ENCODE measurements at places on chromosomes 4 and X.

GRCh38 chr4:140739971-140740370 is 16.2 kb downstream of the TBC1D9 start:
- no peak for DNase-seq

DNA sequence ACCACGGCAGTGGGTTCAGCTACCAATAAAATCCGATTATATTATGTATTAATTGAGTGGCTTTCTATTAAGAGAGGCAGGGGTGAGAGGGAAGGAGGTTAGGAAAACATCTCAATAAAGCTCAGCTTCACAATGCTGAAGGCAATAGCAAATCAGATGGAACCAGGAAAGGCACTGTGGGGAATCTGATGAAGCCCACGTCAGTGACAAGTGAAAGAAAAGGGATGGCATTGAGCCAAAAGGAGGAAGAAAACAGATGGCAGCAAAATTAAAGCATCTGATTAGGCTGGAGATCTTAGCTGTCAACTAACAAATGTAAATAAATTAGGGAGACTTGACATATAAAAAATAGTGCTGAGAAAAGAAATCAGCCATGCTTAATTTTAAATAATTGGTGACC is 180.9 kb downstream of the RASL11B start:
- no peak for DNase-seq

DNA sequence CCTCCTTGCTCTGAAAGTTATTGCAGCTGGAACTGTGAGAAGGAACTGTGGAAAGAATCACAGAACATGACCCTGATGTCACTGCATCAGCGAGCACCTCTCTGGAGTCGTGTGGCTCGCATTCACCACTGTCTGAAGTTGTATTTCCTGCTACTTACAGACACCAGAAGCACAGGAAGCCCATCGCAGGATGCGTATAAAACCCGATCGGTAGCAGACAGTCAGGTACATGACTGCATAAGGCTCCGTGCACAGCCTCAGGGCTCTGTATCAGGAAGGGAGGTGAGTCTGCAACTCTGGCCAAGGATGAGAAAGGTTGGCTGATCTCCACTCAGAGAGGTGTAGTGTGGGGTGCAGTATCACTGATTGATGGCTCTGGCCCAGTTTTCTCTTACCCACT is 134.4 kb downstream of the EVC2 start:
- DNase-seq = no peak

GRCh38 chr4:108758498-108758897 is 4.4 kb downstream of the ETNPPL start:
- no peak for DNase-seq

DNA sequence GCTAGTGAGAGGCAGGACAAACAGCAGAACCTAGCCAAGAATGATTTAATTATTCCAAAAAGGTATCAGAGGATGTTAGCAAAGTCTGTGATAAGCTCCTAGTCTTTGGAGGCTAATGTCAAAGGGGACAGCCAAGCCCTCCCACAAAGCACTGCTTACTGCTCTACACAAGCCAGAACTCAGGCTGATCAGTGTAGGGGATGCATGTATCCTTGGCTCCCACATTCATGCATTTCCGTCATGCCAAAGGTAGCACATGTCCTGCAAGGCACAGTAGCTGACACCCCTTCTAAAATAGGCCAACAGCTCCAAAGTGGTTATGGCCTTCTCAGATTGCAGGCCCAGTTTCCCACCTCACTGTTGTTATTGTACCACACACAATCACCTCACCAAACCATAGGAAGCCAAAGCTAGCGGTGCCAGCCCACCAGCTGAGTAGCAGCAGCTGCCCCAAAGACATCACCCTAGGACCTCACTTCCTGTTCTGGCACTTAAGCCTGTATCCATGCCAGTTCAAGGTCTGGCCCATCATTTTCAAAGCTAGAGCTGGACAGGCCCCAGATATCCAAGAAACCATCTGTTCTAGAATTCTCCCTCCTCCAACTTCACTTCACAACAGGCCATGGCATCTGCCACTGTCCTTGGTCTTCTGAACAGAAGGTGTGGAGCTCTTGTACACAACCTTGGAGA is 40.9 kb downstream of the TSPAN5 start:
- DNase-seq = no peak

DNA sequence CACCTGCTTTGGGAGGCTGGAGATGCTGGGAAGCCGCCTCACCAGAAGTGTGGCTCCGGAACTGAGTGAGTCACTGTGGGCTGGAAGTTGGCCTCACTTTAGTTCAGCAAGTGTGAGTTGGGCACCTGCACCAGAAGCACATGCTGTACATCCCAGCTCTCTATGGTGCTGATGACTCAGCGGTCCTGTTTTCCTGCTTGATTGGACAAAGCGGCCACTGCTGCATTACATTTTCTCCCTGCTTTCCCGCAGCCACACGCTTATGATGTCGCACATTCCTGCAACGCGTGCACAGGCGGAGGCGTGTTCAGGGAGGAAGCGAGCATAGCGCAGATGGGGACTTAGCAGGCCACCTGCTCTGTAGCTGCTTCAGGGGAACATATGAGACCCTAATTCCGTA is 26.7 kb upstream of the CLDN34 start:
- peak; percentile 55 for DNase-seq

DNA sequence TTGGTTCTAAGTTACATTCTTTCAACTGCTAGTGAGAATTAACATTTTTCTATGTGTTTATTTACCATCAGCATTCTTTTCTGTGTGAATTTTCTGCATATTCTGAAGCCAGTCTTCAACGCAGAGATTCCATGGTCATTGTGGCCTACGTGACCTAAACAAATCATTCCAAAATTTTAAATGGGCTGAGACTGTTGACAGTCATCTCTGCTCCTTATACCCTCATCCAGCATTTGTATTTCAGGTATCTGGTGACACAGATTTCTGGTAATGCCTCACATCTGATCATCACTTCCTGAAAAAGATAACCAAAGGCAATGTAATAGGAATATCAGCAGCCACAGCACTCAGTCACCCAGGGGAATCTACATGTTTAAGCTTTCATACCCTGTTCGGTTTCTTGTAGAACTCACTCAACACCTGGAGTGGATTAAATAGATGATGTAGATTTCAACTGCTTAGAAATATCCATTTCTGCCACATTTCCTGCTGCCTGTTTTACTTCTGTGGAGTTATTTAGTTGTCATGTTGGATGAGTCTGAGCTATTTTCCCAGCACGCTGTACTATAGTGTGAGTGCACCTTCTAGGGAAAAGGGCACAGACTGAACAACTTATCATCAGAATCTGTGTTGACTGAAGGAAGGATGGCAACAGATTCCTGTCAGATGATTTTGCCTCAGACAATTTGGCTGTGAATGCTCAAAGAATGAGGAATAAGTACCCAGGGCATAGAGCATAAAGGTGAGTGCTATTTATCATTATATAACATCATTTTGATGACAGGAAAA is 73.0 kb upstream of the HPGD start:
- no peak for DNase-seq

DNA sequence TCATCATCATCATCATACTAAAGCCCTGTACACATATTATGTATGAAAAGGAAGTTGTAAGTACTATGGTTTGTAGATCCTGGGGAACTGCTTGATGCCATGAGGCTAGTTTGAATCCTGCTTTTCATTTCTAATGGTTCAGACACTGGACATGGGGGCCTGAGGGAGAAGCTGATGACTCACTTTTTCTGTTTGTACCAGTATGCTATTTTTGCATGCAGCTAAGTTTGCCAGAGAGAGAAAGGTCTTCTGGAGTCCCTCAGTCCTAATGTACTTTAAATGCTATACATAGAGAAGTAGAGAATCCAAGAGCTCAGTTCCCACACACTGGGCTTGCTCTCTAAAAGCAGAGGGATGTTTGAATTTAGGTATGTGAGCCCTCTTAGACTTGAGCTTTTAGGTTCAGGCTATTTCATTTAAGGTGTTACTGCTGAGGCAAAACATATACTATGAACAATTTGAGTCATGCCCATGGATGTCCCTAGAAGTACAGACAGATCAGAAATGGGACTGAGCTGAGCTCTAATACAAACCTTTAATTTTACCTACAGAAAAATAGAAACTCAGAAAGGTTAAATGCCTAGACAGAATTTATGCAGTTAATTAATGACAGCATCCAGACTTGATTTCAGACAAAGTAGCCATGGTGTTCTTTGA is 17.6 kb upstream of the HS3ST1 start:
- peak; percentile 5 for DNase-seq

- no peak for DNase-seq
These were observed 5.0 kb downstream of the FUNDC2 start for GRCh38 chrX:155031657-155032056.

- peak; percentile 71 for DNase-seq
These were observed 41.6 kb upstream of the ACSL4 start for GRCh38 chrX:109774706-109775105.

DNA sequence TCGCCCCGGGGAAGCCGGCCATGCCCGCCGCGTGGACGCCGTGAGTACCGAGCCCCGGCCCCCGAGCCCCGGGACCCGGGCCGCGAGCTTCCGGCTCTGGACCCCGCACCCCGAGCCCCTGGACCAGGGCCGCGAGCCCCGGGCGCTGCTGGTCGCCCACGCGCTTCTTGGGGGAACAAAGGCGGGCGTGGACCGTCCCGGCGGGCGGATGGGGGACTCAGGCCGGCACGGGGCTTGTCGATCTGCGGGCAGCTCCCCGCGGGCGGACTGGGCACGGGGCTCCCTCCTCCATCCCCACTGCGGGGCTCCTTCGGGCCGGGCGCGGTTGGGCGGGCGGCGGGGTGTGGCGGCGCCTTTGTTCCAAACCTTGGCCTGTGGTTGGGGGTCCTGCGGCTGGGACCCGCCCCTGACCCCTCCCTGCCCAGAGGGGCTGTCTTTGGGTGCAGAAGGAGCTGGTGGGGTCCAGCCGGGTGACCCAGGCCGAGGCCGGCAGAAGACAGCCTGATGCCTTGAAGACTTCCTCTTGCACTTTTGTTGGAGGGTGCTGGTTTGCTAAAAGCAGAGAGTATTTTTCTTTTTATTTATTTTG is 25.2 kb upstream of the ADD1 start:
- no peak for DNase-seq

DNA sequence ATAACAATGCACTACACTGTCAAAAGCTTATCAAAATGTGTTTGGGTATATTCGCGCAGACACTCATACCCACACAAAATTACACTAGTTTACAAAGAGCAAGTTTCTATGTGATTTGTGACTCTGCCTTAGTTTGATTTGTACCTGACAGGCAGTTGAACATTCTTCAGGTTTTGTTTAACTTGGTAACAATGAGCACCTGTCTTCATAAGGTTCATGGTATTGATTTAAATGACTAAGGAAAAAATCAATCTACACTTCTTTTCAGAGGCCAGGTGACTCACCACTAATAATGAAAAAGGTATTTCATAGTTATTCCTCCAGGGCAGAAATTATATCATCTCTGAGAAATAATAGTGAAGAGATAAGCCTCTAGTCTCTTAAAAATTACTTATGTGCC is 1114.6 kb upstream of the AGA start:
- DNase-seq = no peak

- DNase-seq = no peak
These were observed 21.2 kb upstream of the PDE6B start for GRCh38 chr4:604131-604530.

DNA sequence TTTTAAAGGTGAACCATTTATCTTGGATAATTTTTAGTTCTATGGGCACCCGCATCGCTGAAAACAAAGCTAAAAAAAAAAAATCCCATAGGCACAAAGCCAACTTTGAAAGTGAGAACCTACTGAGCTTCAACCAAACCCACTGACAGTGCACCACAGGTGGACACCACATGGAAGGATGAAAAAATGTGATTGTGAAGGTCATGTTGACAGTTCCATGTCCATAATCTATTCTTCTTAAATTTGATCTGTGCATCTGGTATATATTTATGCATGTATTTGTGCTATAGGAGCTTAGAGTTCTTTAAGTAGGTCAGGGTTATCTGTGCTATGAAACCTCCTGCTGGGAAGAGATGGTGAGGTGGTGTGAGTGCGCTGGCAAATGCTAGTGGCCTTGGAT is 374.3 kb downstream of the SPRY1 start:
- no peak for DNase-seq

DNA sequence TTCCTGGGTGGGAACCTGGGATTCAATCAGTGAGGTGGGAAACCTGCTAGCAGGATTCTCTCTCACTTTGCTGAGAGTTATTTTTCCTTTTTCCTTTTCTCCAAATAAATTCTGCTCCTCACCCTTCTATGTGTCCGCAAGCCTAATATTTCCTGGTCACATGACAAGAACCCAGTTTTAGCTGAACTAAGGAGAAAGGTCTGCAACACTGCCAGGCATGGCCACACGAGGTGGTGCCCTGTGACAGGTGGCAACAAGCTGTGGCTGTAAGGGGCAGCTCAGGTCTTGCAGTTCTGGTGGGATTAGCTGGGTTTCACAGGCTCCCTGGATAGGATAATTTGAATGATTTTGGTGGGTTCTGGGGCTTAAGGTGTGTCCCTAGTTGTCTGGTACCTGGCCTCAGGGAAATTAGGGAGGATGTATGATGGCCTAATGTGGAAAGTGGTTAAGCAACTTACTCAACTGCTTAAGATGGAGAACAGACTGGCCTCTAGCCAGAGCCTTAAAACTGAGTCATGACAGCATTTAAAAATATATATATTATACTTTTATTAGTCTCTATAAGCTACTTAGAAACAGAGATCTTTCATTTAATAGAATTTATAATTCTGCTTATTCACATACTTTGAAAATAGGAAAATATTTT is 215.0 kb downstream of the IL15 start:
- no peak for DNase-seq

GRCh38 chr4:7397206-7398103 is 37.3 kb downstream of the PSAPL1 start:
- DNase-seq = no peak

DNA sequence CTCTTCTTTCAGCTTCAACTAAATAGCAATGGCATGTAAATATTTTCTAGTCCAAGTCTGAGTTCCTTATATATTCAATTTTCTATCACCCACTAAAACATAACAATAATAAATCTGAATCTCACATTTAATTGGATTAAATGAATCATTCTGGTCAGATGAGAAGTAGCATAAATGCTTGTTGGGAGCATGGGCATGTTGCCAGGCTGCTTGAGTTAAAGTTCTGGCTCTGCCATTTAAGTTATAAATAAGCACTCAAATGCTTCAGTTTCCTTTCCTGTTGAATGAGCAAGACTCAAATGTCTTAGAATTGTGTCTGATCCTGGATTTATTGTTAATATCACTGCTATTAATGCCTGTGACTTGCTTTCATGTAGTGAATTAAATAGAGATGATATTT is 496.3 kb downstream of the STPG2 start:
- peak; percentile 20 for DNase-seq

DNA sequence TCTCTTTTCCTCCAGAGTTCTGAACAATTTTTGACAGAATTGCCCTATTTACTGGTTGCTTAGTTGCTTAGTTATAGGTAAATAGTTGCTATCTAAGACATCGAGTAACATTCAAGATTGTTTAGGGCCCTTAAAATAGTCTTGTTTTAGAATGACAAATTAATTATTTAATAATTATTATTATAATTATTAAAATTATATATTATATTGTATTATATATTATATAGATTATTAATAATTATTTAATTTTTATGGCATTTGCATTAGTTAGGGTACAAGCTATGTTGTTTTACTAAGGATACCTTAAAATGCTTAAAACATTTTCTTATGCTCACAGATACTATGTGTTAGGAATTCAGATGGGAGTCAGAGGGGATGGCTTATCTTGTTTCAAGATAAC is 59.2 kb downstream of the NPY1R start:
- DNase-seq = no peak

- DNase-seq = no peak
These were observed 109.4 kb upstream of the C1GALT1C1 start for GRCh38 chrX:120739300-120739699.

- no peak for DNase-seq
These were observed 283.0 kb upstream of the BOD1L1 start for GRCh38 chr4:13910556-13910955.

GRCh38 chr4:64729561-64729960 is 320.3 kb upstream of the TECRL start:
- DNase-seq = no peak

GRCh38 chr4:150010525-150011126 is 67.6 kb upstream of the DCLK2 start:
- peak; percentile 71 for DNase-seq

Measured in brain microvascular endothelial cell (primary cell).